ENCODE measurements at places on chromosomes 2 and 18. TPM values are rescaled to one million over a fixed set of nuclear protein-coding genes. Genes with fewer than 3 reads are reported as not detected.

- DNase-seq = no peak
Measured at GRCh38 chr2:14454202-14454601, 178.3 kb upstream of the LRATD1 start.

- no peak for DNase-seq
Measured at GRCh38 chr2:168330624-168331423, 83.4 kb upstream of the STK39 start.

- no peak for DNase-seq
Measured at GRCh38 chr2:36235426-36235825, 120.2 kb upstream of the CRIM1 start.

DNA sequence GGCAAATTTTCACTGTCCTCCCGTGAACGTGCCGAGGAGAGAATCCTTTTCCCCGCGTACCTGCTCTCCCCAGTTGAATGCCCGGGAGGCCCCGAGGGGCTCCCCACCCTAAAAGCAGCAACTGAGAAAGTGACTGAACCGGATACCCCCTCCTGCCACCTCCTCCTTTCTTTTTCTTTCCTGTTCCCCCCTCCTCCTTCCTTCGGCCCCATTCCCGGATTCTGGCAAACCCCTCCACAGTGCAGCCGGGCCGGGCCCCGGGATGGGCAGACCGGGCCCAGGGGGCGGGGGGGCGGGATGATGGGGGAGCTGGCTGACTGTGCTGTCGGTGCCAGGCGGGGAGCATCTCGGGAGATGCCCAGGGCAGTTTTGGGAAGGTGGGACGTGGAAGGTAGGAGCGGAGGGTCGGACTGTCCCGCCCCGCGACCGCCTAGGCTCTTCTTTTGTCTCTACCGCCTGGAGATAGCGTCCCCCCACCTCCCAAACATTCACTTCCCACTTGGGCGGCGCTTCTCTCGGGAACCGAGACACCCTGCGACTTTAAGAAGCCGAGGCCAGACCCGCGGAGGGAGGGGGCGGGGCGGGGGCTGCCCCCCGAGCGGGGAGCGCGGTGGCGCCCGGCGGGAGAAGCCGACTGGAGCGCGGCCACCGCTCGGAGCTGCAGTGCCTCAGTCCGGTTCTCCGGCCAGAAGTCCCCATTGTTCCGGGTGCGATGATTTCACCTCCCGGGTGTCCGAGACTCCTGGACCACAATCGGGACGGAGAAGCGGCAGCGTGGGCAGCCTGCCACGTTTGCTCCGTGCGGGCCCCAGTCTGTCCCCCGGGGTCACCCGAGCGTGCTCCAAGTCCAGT lies 8.2 kb downstream of the DLX2 start:
- no peak for DNase-seq

- DNase-seq = no peak
Measured at GRCh38 chr18:27871726-27872125, 305.2 kb downstream of the CDH2 start.

DNA sequence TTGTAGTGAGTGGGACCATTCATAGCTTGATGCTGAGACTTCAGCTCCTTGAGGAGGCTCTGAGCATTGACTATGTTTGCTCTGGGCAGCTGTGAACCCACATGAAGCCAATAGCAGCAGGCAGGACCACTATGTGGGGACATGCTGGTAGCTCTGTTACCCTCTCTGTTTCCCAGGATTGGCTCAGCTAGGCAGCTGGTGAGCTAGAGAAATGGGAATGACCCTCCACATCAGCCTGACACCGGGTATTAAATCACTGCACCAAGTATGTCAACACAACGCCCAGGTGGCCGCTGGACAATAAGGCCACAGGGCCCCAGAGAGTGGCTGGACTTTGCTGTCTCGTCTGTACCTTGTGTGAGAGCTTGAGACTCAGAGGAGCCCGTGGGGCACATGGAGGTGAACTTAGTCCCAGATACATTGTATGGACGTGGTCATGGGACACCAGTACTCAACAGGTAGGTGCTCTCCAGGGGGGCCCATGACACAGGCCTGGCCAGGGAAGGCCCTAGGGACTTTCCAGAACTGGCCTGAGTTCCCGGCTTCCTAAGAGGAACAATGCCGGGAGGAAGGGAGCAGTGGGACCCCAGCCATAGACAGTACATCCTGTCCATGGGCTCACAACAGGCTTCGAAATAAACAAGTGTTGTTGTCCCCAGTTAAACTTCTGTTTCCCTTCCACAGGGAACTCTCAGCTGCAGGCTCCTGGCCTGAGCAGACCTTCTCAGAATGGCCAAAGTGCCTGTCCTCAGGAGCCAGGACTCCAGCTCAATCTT lies 35.2 kb downstream of the HS1BP3 start:
- no peak for DNase-seq

DNA sequence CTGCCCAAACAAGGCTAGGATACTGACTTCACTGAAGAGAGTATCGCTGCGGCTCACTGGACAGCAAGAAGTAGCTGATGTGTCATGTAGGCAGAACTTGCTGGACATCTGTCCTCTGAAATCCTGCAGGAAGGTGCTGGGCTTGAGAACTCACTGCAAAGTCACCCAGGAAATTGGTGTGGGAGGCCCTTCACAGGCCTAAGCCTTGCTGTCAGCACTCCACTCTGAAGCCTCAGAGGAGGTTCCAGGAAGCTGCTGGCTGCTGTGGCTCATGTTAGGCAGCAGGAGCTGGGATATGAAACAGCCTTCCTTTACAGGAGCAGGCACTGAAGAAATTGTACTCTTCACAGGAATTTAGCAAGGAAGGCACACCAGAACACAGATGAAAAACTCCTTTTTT lies 88.3 kb upstream of the CCDC68 start:
- DNase-seq = no peak

Gene REG3G
- polyA plus RNA-seq = 0.73 TPM

Gene KIF3C
- 1.8 TPM for polyA plus RNA-seq

Gene TBC1D8
- polyA plus RNA-seq = 16.5 TPM

Gene TTLL4
- polyA plus RNA-seq = 9.4 TPM
